ENCODE measurements at places on chromosomes 11 and 22.

GRCh38 chr11:43681401-43681942 lies 934 bp downstream of the HSD17B12 start:
- no peak for DNase-seq

- no peak for DNase-seq
Observed at GRCh38 chr11:79973721-79974617, 533.1 kb upstream of the TENM4 start.

GRCh38 chr11:105827906-105828305 lies 194.1 kb downstream of the MSANTD4 start:
- DNase-seq, result no peak

GRCh38 chr11:120372296-120372695 lies 36.1 kb downstream of the ARHGEF12 start:
- no peak for DNase-seq

- DNase-seq, result no peak
Observed at GRCh38 chr22:33570110-33570509, 350.2 kb downstream of the LARGE1 start.

DNA sequence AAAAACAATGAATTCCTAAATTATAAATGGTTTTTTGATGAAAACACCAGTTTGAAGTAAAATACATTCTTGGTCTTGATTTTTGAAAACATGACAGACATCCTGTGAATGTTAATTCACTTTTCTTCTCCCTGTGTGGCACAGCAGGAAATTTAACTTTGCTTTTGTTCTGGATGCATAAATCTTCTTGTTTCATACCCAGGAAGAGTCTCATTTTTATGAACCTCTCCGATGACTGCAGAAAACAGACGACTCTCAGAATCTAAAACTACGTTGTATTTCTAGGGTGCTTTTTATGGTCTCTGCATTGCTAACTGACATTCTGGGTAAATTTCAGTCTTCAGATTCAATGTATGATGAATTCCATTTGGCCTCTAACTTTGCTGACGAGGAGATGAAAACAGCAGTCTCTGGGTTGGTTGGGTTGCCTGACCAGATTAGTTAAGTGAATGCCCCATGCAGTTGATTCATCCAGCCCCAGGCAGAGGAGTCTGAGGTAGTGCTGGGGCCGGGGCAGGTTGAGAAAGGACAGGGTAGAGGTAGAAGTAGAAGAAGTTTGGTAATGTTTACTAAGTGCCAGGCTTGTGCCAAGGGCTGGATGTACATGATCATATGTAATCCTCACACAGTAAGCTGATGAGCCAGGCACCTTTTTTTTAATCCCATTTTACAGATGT lies 20.1 kb downstream of the TCP11L1 start:
- no peak for DNase-seq

- no peak for DNase-seq
Observed at GRCh38 chr11:70915158-70915985, 337.0 kb downstream of the SHANK2 start.

DNA sequence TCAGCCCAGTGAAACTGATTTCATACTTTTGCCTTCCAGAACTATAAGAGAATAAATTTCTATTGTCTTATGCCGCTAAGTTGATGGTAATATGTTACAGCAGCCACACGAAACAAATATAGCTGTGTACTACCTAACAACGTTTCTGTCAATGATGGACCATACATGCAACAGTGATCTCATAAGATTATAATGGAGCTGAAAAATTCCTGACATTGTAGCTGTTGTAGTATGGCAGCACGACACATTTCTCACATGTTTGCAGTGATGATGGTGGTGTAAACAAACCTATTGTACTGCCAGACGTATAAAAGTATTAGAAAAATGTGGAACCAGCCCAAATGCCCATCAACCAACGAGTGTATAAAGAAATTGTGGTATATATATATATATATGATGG lies 5.8 kb upstream of the SLC5A1 start:
- no peak for DNase-seq

DNA sequence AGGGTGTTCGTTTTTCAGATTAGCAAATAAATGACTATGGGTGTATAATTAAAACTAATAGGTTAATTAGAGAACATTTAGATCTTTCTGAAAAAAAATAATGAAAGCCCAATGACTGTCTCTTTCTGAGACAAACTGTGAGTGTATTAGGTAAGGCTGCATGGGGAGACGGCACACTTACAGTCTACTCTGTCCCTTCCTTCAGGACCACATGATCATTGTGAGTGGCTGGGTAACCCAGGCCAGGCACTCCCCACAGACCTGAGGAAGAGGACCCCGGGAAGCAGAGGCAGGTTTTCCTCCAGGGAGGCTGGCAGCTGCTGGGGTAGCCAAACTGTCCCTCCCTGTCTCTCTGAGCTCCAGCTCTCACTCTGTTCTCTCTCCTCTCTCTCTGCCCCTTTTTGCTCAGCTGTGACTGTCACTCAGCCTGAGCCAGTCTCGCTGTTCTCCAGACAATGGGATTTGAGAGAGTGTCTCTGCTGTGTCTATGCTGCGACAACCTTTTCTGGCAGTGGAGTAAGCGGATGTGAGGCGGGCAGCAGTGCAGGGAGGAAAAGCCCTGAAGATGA lies 83.1 kb upstream of the NCAM1 start:
- no peak for DNase-seq

DNA sequence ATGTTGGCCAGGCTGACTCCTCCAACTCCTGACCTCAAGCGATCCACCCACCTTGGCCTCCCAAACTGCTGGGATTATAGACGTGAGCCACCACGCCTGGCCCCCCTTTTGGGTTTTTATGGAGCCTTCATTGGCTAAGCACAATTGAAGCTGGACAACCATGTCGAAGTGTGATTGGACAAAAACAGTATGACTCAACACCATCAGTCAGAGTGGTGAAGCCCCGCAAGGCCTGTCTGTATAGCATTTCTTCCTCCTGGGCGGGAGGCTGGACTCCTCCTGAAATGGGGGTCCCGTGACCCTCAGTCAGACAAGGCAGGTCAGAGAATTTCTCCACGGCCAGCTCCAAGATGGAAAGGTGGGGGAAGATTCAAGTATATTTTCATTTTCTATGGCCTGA lies 3.1 kb upstream of the PARVB start:
- DNase-seq, result no peak

DNA sequence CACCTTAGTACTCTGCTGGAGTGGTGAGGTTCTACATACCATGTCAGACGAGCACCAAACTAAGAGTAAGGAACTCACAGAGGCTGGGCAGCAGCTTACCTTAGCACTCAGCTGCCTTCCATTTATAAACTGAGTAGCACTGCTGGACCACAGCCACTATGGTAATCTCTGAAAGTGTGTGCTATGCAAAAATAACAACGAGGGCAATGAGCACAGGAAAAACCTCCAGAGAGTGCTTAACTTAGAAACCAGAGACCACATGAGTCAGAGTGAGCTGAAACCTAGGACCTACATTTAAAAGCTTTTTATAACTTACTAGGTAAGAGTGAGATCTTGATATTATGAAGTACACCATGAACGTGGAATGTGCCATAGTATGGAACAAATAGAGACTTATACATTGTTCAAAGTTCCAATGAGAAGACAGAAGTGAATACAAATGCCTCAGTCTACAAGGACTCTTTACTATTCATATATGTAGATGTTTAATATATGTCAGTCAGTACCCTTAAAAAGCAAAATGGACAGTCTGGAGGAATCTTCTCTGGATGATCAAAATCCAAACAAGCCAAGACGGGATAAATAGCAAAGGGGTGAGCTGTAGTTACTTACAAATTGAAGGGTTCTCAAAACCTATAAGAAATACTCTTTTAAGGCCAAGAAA lies 17.2 kb upstream of the CD59 start:
- DNase-seq, result no peak

GRCh38 chr11:26997378-26997777 lies 3.5 kb downstream of the FIBIN start:
- DNase-seq, result no peak

DNA sequence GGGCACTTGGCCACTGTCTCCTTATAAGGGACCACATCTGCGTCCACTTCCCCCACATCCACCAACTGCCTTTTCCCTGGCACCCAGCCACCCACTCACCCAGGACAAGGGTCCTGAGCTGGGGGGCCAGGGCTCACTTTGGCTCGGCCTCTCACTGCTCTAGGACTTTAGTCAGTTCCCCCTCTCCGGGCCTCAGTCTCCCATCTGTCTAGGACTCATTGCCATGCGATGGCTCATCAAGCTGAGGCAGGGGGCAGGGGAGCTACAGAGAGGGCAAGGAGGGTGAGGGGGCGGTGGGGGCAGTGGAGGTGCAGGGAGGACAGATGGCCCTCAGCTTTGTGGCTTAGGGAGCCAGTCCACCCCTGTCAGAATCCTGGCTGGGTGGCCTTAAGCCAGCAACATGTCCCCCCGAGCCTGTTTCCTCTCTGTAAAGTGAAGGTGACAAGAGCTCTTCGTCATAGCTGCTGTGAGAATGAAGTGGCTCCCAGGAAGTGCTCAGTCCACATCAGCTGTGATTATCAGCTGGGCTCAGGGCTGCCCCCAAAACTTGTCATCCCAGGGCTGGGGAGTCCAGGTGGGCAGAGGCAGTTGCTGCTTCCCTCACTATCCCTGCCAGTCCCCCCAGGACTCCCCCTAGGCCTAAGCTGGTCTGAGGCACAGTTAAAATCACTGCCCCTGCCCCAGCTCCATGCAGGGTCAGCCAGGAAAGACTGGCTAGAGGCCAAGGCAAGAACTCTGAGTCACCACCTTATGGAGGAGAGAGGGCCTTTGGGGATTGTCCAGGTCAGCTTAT lies 14.9 kb downstream of the RAC2 start:
- no peak for DNase-seq

DNA sequence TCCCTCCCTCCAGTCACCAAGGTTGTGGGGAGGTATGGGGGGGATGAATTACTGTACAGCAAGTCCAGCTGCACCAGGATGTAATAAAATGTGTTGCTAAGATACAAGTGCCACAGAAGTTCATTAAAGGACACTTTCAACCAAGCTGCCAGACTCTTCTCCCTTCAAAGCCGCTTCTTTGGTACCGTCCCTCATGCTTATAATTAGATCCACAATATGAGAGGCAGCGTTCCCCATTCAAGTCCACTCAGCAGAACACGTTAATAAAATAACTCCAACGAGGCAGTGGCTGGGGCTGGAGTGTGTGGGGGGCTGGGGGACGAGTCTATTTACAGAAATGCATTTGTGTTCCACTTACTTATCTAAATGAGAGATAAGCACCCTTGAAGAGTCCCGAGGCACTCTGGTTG lies 14.7 kb downstream of the PHF21B start:
- DNase-seq, result no peak

DNA sequence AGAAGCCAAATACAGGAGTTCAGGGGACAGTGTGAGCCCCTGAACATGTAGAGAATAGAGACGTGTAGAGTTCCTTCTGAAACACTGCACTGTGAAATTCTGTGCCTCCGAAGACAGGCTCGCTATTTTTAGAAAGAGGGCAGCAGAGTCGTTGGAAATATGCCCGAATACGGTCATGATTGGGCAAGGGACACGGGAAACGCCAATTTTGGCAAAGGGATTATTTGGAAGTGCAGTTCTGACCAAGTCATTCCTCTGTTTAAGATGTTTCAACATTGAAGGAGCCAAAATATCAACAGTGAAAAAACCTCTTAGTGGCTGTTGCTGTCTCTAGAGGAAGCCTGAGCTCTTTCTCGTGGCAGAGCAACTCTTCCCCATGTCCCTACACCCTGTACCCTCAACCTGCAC lies 9.5 kb upstream of the CBX6 start:
- no peak for DNase-seq

DNA sequence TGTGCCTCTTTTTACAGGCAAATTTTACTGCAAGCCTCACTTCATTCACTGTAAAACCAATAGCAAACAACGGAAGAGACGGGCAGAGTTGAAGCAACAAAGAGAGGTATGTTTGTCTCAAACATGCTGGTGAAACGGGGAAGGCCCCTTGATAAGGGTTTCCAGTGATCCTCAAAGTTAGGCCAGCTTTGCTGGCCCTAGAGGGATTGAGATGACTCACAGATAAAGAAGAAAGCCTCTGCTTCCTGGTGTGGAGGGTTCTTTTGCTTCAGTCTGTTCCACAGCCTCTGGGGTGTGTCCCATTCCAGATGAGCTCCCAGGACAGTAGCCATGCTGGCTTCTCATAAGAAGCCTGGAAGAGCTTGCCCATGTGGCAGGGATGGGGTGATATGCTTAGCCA lies 118.9 kb upstream of the PARVA start:
- no peak for DNase-seq
